ENCODE measurements at places on chromosomes 3 and 15. TPM values are rescaled to one million over a fixed set of nuclear protein-coding genes. Genes with fewer than 3 reads are reported as not detected.

DNA sequence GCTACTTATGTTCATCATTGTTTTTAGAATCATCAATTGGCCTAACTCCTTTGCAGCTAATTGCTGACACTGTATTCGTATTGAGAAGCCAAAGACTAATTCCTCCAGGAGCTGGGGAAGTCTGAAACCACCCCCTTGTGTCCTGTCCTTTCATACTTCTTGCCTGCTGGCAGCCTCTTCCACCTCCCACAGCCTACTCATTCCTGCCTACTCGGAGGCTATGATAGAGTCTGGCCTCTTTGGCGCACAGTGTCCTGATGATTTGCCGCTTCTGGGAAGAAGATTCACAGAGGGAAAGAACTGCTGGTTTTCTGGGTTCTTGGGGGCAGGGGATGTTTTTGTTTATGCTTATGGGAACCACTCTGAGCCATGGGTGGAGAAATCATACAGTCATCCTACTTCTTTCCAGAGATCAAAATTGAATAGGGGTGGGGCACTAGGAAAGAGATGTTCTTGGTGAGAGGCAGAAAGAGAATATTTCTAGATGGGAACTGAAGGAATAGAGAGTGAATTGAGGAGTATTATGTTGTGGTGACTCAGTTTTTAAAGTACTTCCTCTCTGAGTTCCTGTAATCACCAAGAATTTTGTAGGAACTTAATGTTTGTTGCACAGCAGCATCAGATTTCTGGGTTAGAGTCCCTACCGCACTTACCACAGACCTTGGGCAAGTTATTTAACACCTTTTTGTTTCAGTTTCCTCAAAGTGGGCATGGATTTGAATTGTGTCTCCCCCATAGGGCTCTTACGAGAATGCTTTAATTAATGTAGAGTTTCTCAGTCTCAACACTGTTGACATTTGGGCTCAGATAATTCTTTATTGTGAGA, 22.1 kb upstream of the SCAANT1 start:
- DNase-seq = peak; percentile 9

DNA sequence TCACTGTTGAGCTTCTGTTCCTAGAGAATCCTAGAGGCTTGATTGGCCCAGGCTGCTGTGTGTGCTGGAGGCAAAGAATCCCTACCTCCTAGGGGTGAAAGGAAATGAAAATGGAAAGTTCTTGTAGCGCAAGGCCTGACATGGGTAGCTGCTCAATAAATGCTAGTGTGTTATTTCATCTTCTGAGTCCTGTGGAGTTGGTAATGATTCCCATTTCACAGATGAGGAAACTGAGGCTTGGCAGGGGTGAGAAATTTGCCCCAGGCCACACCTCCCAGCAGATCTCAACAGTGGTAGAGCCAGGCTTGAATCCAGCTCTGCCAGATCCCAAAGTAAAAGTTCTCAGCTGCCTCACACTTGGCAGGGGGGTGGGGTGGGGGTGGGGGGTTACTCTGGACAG, 26.1 kb downstream of the HDAC11 start:
- DNase-seq = no peak

The CFAP20DC gene
- total RNA-seq = 4.2 TPM

DNA sequence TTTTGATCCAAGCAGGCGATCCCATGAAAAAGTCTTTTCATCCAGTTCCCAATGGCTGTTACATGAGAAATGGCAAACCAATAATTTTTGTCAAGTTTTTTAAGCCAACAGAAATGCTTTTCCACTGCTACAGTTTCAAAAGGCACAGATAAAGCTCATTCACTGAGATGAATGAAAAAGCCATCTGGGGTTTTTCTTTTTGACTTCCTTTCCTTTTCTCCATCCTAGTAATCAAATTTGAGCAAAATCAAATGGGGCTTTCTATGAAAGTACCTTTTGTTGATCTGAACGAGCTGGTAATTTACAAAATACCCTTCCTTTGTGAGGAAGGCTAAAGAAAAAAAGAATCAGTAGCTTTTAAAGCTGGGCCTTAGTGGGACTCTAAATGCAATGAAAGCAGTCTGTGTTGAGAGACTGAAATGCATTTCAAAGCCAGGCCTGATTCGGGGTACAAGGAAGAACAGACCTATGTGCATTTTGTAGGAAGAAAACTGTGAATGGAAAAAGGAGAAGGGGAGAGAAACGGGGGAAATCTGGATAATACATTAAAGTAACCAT, 185.2 kb upstream of the DNAJC19 start:
- DNase-seq = no peak

DNA sequence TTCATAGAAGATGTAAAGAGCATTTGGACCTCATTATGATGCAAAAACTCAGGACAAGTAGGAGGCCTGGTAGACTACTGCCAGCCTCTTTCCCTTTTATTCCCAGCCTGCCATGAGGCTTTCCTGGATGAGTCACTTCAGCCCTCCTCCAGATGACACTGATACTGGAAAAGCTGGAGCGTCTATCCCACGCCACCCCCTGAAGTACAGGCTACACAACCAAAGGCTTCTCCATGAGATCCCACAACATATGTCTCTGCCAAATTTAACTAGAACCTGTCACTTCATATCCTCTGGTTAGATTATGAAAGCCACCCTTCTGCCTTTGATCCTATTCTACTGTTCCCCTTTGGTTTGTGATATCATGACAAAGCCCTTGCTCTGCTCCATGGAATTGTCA, 56.1 kb upstream of the CPNE4 start:
- no peak for DNase-seq

The DUOX2 gene
- total RNA-seq = 1.2 TPM

The TMEM40 gene
- total RNA-seq = not detected

GRCh38 chr3:96813820-96814650, at the start of gene EPHA6:
Gene EPHA6 (plus strand): TSS chr3:96814594.
- DNase-seq = peak; percentile 73

DNA sequence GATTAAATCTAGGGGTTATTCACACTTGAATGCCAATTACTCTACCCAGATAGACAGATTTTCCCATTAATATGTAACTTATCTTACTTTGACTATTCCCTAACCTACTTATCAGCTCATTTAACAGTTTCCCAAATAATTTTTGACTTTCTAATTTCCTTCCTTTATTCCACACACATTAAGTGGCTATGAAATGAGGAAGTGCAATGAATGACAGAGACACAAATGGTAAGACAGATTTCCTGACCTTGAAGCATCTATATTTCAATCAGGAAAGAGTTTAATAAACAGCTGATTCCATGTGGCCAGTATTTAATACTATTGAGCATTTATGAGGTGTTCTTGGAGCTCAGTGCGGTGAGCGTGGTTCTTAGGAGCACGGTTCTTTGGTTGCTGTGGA, 78.8 kb downstream of the SLC7A14 start:
- no peak for DNase-seq

DNA sequence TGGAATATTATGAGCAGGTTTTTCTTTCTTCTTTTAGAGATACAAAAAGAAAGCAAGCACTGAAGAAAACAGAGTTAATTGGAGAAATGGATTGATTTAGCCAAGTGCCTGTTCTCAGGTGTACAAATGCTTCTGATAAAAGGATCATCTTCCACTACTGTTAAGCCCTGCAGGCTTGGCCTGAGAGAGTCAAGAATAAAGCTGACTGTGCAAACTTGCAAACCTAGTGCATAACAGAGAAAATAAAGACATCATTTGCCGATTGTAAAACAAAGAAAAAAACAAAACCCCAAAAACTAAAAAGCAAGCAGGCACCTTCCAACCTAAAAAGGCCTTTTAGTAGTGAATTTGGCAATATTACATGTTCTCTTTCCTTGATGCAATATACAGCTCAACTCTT, 78.0 kb upstream of the CCDC80 start:
- no peak for DNase-seq

The CD200 gene
- 30.9 TPM for total RNA-seq

- DNase-seq = no peak
These were observed 1.6 kb upstream of the PLD1 start for GRCh38 chr3:171811913-171812335.

- DNase-seq = no peak
These were observed 54.6 kb downstream of the GMNC start for GRCh38 chr3:190807719-190808375.

DNA sequence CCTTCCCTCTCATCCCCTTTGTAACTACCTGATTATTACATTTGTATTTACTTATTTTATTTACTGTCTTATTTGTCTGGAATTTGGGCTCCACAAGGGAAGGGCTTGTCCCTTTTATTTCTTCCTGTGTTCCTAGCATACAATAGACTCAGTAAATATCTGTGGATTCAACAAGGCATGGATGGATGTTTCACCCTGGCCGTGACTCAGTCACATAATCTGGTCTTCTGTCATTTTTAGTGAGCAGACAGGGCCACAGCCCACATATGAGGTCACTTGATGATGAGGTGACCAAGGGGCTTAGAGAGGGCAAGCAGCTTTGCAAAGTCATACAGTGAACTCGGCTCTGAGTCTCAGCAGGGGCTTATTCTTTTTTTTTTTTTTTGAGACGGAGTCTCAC, 7.8 kb upstream of the DAG1 start:
- no peak for DNase-seq

Measured in endothelial cell (in vitro differentiated cells).